ENCODE measurements at places on chromosomes 4 and X.

GRCh38 chr4:71380788-71381187 is 42.0 kb downstream of the SLC4A4 start:
- no peak for DNase-seq

DNA sequence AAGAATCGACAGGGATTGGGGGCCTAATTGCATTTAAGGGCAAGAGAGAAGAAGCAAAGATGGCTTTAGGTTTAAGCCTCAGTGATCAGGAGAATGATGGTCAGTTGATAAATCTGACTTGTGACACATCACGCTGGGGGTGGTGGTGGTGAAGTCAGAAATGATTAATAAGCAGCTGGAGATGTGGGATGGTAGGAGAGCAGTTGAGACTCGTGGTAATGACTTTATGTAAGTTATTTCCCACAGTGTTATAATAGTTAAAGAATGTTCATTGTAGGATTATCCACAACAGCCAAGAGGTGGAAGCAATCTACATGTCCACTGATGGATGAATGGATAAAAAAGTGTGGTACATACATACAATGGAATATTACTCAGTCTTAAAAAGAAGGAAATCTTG is 178.9 kb upstream of the GPC4 start:
- no peak for DNase-seq

- DNase-seq: peak; percentile 90
Measured at GRCh38 chrX:118614150-118614549, 113.3 kb upstream of the IL13RA1 start.

DNA sequence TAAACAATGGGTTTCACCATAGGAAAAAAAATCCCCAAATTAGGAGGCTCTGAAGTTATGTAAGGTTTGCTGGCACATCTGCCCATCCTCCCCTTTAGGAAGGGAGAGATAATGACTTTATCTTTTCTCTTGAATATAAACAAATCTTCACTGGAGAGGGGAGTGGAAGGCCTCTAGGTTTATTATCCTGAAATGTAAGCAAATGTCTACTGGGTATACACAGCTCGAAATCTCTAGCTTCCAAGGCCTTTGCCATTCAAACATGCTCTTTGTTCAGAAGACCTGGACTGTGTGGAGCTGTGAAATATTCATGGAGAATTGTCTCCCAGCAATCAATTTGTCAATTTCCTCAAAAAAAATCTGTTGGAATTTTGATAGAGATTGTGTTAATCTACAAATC is 21.7 kb upstream of the MED14 start:
- no peak for DNase-seq

DNA sequence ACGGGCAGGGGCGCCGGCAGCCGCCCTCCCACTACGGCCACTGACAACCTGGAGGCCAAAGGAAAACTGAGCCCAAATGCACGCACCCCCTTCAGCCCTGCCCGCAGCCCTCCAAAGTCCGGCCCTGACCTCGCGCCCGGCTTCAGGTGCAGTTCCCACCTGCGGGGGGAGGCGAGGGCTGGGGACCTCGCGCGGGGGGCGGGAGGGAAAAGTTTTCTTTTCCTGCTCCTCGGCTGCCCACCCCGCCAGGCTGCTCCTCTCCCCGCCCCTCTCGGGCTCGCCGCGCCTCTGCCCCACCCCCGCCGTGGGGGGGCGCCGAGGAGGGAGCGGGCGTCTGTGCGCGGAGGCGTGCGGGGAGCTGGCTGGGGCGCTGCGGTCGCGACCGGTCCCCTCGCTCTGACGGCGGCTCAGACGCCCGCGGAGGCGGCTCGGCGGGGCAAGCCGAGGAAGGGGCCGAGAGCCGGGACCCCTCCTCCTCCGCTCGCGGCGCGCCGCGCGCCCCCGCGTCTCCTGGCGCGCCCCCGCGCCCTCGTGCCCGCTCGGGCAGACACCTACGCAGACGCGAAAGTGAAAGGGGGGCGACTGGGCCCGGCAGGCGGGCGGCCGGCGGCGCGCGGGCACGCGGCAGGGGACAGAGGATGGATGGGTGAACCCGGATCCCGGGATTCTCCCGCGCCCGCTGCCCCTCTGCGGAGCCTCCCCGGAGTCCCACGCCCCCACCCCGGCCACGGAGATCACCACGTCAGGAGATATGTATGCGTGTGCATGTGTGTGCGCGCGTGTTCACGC is 3.1 kb upstream of the NR3C2 start:
- DNase-seq: peak; percentile 35

- DNase-seq: no peak
Measured at GRCh38 chr4:77960367-77960766, 96.8 kb upstream of the FRAS1 start.

DNA sequence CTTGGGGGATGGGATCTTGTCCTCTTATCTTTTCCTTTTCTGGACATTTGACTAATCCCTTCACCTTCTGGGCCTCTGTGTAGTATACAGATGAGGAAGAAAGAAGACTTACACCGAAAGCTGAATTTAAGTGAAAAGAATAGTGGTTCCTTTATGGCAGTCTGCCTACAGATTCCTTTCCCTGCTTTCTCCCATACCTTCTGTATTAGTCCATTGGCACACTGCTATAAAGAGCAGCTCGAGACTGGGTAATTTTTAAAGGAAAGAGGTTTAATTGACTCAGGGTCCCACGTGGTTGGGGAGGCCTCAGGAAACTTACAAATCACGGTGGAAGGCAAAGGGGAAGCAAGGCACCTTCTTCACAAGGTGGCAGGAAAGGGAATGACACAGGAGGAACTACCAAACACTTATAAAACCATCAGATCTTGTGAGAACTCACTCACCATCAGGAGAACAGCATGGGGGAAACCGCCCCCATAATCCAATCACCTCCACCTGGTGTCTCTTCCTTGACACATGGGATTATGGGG is 34.0 kb upstream of the CD38 start:
- DNase-seq: no peak

DNA sequence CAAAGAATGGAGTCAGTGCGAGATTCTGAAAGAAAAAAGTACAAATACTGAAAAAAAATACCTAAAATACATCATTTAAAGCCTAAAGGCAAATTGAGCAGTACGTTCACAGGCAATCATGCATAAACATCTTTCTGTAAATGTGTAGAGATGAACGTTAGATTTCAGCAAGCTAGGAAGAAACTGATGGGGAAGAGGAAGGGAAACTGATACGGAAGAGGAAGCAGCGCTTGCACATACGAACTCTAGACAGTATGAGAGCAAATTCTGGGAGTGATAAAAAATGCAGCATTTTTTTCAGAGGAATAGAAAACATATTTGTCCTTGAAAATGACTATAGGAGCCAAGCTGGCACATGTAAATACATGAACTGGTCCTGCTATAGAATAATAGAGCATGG is 9.4 kb downstream of the ANKRD50 start:
- no peak for DNase-seq

DNA sequence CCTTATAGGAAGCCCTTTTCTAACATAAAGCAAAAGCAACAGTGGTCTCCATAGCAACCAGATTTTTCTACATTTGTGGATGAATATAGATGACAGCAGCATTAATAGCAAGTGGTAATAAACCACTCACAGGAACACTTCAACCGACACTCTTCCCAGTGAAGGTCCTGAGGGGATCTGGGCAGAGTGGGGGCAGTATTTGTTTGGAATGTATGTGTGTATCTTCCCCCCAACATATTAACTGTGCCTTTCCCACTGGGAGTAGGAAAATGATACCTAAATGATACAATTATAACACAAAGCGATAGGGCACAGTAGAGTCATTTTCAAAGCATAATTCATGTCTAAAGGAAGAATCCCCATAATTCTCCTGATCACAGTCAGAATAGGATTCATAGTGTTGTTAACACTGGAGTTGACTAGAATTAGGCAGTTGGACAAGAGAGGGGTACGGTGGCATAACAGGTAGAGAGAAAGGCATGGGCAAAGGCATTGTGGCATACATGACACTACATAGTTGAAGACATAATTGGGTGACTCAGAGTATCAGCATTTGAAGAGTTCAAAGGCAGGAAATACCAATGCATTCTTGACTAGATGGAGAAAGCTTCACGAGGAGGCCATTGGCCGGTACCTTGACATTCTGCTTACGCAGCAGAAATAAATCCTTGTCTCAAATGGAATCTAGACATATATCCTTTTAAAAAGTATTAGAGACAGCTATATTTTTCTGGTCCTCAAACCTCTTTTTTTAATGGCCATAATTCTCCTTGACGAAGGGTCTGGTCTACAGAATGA is 15.2 kb downstream of the CAPN6 start:
- no peak for DNase-seq

- DNase-seq: no peak
Measured at GRCh38 chr4:135032670-135033069, 831.1 kb upstream of the PABPC4L start.

DNA sequence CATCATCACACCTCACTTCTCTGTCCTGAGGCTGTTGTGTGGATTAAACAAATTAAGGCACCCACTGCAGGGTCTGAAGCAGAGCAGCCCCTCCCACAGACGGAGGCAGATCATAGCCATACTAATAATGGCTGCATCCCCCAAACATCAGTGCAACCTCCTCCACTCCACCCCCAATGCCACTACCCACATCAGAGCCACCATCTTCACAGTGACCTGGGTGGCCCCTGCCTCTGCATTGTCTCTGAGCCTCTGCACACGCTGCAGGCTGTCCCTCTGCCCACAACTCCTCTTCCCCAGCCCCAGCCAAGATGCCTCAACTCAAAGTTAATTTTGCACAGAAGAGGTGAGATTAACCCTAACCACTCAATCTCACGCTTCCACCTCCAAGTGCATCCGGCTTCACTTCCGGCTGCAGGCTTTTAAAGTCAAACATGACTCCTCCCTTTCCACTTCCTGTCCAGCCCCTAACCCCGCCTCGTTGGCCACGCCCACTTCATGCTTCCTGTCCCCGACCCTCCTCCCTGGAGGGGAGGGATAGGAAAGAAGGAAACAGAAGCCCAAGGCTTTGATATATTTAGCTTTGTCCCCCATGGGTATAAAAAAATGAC is 22.7 kb downstream of the JAKMIP1 start:
- no peak for DNase-seq

DNA sequence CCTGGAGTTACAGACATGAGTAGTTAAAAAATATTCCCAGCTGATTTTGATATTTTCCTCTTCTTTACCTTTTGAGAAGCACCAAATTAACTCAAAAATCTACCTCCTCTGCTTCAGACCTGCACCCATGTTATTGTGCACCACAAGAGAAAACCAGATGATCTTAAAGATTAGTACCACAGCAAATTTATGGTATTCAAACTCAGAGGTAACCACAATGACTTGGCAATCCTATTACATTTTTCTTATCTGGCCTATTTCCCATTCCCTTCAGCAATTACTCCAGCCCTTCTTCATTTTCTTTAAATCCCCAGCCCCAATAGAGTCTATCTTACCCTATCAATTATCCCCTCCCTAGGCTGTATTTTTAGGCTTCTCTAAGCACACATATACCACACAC is 535.1 kb downstream of the FAT4 start:
- peak; percentile 79 for DNase-seq

DNA sequence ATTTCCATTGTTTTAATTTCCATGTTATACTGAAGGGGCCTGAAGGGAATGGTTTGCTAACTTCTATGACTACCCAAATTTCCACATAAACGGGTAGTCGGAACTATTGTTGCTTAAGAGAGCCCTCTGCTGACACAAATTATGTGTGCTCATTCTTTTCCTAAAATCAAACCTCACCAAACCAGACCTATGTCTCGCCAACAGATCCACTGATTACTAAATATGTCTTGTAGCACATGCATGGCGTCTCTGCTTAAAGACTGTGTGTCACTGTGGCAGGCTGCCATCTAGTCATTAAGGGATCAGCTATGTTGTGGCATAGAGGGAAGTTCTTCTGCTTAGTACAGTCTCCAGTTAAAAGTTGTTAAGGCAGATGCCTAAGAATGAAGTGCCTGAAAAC is 25.1 kb downstream of the PIR start:
- DNase-seq: peak; percentile 66

GRCh38 chr4:10687526-10687925 is 3.0 kb upstream of the CLNK start:
- no peak for DNase-seq

DNA sequence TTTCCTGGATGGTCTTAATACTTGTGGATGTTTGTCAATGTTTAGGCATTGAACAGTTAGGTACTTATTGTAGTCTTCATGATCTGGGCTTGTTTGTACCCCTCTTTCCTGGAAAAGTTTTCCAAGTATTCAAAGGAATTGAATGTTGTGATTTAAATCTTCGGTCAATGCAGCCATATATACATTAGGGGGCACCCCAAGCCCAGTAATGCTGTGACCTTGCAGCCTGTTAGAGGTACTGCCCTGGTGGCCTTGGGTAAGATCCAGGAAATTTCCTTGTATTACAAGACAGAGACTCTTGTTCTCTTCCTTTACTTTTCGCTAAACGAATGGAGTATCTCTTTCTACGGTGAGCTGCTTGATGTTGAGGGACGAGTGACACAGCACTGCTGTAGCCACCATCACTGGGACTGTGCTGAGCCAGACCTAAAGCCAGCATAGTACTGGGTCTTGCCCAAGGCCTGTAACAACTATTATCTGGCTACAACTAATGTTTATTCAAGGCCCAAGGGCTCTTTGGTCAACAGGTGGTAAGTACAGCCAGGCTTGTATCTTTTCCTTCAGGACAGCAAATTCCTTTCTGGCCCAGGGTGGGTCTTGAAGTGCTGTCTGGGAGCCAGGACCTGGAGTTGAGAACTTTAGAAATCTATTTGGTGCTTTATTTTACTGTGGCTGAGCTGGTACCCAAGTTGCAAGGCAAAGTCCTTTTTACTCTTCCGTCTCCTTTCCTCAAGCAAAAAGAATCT is 118.3 kb upstream of the ATOH1 start:
- peak; percentile 48 for DNase-seq

GRCh38 chr4:64584981-64585557 is 175.8 kb upstream of the TECRL start:
- DNase-seq: peak; percentile 73

DNA sequence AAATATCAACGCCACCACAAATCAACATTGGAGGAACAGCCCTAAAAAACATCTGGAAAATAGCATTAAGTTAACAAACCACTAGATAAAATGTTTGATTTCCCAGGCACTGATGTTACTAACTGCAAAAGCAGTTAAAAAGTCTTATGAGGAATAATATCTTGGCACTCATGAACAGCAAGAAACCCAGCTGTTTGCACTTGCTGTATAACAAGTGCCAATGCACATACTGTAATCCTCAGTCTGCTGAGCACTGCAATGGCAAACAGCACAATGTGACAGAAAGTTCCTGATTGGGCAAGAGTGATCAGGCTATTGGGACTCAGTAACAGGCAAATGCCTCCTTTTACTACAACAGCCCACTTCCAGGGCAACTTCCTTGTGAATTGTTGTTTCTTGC is 20.8 kb upstream of the SEC24B start:
- DNase-seq: no peak

DNA sequence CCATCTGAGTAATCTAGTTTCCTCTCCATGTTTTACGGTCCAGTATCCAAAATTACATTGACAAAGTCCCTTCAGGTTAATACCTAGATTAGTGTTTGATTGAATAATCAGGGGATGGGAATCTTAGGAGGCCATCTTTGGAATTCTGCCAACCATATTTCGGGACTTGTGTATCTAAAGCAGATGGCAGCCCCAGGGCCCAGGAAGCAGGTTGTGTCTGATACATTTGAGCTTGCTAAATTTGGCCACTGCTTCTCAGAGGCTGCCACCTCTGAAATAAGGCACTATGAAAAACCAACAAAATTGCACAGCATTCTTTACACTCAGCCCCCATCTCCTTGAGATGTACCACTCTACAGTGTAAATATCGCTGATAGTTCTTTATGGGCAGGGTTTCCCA is 102.1 kb downstream of the ASB9 start:
- no peak for DNase-seq

- DNase-seq: no peak
Measured at GRCh38 chr4:186724864-186725468, 1.3 kb upstream of the FAT1 start.

Measured in OCI-M1 (cell line).